Stimulated activated CD8-positive, alpha-beta memory T cell treated with anti-CD3 and anti-CD28 coated beads, Interleukin-7, amount 100 ng/mL, for 4 hours (primary cell): ENCODE measurements at places on chromosomes 2 and 18.
A peak's percentile ranks its signal among the peaks of the same experiment; 100 is the strongest.

DNA sequence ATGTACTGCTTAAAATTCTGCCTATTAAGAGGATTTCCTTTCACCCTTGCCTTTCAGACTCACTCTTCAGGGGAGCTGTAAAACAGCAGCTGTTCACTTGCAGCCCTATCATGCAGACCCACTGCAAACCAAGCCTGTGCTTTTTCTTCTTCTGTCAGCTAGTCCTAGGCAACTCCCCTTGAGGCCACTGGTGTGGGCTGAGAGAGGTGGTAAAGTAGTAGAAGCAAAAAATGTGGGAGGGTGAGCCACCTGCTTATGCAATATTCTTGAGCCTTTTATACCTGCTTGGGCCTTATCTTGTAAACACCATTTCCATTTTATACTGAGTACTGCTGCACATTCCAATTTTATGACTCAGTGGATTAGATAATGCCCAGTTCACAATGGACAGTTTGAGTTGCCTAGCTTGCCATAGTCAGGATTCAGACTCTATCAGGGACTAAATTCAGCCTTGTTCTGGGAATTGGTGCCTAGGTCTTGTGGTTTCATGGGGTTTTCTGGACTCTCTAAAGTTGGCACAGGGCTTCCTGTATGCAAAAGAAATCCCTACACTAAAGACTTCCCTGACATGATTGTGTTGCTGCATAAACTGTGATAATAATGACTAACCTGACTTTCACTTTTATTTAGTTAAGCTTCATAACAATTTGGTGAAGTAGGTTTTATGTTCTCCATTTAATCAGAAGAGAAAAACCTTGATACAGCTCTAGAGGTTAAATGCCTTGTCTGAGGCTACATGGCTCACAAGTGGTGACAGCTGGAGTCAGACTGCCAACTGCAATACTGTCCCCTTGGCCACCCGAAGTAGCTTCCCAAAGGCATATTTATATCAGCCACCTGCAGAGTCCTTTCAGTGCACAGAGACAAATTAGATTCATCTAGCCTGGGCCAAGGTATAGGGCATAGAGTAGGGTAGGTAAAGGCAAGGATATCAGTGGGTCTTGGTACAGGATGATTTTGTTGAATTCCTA, 47.4 kb upstream of the KDM3A start:
- DNase-seq = no peak

GRCh38 chr2:20961858-20962257, 82.0 kb downstream of the APOB start:
- no peak for DNase-seq

DNA sequence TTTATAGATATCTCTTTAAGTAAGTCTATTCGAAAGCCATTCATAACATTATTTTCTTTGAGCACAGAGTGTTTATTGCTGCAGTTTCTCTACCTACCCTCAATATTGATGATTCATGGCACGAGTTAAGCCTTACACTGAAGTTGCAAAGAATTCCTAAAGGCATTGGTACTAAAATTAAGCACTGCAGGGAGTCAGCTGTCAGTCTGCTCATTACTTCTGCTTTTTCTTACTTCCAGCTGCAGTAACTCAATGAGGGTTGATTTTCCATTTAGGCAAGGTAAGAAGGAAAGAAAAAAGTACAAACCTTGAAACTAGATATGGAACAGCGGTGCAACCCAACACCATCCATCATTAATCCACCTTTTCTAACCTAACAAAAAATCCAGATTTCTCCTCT, 65.2 kb downstream of the RNF152 start:
- no peak for DNase-seq

DNA sequence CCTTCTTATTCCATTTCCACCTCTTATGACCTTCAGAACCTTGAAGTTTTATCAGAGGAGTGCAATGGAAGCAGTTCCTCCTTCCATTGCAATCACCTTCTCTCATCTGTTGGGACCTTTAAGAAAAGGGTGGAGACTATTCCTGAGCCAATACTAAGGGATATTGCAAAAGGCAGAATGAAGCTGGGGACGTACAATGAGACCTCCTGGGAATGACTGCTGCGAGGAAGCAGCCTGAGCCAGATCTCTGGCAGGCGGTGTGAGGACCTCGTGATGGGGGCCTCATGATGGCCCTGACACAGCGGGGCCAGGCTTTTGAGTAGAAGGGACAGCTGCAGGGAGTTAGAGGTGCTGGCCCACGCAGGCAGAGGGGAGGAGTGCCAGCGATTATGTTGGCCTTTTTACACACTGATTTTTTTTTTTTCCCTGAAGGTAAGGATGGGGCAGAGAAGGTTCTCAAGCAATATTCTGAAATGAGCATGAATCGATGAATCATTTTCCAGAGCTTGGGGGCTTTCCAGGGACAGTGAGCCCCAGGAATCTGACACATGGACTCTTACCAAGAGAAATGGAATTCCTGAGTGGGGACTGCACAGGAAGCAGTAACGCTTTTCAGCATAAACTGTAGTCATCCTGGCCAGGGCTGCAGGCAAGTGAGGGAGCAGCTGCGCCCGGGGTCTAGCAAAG, 40.0 kb upstream of the LAPTM4A start:
- DNase-seq = no peak

GRCh38 chr2:172655091-172655837, 80.4 kb upstream of the RAPGEF4 start:
- no peak for DNase-seq

GRCh38 chr2:202025816-202026215, 7.8 kb upstream of the FZD7 start:
- no peak for DNase-seq

DNA sequence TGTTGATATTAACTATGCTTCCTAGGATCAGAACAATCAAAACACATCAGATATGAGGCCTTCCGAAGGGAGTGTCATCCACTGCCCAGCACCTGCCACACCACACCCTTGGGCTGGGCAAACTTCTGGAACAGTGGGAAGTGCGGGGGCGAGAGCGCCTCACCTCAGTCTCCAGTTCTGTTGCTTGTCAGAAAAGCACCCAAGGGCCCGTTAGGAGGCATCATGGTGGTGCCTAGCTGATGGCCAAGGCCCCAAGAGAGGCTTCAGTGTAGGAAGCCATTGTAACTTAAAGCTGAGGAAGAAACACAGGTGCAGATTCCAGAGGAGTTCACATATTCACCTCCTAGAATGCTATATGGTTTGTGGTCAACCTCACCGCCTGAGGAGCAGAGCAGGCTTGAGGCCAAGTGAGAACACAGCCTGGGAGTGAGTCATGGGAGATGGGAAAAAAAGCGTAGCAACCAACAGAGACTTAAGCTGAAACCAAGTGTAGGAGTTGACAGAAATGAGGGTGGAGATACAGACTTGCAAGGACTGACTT, 85.1 kb upstream of the ATL2 start:
- DNase-seq = no peak

GRCh38 chr18:66329716-66330115, 274.2 kb downstream of the CDH19 start:
- DNase-seq = no peak

DNA sequence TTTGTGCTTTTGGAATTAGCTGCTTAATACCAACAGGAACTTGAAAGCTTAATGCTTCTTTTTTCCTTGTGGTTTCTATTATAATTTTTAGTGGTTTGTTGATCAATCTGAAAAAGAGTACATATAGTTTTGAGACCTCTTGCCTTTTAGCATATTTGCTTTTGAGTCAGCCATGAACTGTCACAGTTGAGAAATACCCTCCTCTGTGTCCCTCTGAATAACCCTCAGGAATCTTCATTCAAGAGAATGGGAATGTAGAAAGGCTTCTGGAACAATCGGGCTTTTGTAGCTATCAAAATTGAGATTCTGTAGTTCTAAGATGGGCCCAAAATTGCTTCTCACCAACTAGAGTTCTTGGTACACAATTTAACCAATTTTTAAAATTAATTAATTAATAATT, 451.1 kb upstream of the TRIB2 start:
- no peak for DNase-seq

DNA sequence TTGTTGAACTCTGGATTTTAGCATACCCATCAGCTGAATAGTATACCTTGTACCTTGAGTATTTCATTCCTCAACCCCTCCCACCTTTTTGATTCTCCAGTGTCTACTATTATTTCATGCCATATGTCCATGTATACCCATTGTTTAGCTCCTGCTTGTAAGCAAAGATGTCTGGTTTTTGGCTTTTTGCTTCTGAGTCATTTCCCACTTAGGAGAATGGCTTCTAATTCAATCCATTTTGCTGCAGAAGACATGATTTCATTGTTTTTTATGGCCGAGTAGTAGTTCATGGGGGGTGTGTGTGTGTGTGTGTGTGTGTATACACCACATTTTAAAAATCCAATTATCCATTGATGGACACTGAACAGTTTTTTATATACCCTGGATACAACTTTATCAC, 24.3 kb upstream of the MOCOS start:
- DNase-seq = no peak

GRCh38 chr2:74502720-74503505, 3.5 kb upstream of the LBX2 start:
- peak; percentile 46 for DNase-seq

DNA sequence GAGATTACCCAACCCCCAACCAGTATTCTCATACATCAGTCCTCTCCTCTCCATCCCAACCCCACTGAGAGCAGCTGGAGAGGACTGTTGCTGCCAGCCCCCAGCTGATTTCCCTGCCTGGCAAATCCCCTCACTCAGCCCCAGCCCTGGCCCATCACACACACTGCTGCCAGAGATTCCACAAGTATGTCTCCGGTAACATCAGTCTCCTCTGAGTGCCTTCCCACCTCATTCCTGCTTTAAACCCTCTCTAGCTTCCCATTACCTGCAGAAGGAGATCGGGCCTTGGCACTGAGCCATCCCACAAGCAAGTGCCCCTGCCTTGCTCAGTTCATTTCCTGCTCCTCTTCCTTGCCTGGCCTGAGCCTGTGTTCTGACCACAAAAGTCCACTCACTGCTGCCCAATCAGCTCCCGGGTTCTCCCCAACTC, 50.6 kb upstream of the ZFP36L2 start:
- no peak for DNase-seq

DNA sequence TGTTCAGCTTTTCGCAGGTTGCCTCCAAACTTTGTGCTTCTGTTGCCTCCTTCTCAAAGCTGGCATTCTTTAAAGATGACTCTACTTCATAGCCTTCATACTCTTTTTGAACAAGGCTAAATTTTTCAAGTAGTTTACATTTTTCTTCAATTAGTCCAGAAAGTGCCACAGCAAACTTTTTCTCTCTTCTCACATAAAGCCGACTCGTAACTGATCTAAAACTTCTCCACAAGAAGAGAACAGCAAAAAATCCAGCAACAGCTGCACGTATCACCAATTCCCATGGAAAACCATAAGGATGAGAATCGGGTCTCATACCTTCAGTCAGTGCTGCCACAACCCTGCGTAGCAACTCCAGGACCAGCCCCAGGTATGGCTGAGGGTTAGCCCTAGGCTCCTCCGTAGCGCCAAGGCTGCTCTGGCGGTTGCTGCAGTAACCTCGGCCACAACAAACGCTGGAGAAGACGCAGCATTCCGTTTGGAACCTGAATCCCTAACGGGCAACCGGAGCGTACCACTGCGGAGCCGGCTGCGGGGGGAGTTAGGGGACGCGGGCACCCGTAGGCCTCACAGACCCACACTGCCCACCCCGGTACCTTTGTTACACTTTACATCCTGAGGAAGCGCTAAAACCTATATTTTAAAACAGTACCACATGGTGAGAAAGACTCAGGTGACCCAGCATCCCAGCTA, at the start of gene CTAGE1:
TSS of gene CTAGE1 (minus strand) at position 420 of the 693 bp plus-strand sequence. CDS start at position 316, 104 bp downstream.
- DNase-seq = no peak

DNA sequence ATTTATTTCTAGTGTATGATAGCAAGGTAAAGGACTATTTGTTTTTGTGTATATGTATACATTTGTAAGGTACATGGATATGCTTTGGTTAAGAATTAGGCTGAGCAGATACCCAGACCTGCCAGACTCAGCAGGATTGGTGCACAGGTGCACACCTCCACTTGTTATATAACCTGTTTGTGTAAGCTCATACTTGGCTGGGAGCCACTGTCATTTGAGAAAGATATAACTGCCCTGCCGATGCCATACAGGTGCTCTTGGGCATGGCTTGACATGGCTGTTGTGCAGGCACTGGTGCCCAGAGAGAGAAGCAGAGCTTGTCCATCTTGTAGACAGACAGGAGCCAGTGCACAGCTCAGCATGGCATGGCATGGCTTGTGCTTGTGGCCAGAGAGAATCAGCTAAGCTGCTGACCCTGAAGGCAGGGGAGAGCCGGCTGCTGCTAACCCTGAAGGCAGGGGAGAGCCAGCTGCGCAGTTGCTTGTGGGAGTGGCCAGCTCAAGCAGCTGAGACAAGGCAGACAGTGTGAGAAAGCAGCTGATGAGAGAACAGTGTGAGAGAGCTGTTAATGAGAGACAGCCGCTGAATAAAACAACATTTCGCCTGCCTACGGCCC, 136.5 kb downstream of the RNF144A start:
- no peak for DNase-seq

- DNase-seq = no peak
These were observed 24.9 kb upstream of the LRRTM1 start for GRCh38 chr2:80329491-80329890.

DNA sequence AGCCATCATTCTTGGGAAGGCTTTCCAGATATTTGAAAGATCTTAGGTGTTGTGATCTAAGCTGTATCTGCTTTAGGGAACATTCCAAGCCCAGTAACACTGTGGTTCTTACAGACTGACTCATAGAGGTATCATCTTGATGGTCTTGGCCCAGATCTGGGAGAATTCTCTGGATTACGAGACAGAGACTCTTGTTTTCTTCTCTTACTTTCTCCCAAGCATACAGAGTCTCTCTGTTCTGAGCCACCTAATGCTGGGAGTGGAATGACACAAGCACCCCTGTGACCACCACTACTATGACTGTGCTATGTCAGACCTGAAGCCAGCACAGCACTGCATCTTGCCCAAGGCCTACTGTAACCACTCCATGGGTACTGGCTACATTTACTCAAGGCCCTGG, 81.0 kb upstream of the EPAS1 start:
- no peak for DNase-seq

DNA sequence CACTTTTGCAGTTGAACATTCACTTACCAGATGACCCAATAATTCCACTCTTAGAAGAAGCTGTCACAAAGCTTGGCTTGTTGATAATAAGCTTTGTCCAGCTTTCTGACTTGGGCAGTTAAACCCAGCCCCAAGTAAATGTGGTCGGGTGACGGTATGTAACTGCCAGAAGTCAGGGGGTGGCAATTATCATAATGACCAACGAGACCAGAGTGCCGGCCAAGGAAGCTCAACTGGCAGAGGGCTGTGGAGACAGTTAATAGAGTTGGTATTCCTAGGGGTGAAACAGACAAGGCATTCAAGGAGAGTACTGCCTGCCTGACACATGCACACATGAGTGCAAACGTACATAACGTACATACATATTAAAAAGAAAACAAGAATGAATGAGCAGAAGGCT, 116.7 kb downstream of the EIPR1 start:
- DNase-seq = no peak

DNA sequence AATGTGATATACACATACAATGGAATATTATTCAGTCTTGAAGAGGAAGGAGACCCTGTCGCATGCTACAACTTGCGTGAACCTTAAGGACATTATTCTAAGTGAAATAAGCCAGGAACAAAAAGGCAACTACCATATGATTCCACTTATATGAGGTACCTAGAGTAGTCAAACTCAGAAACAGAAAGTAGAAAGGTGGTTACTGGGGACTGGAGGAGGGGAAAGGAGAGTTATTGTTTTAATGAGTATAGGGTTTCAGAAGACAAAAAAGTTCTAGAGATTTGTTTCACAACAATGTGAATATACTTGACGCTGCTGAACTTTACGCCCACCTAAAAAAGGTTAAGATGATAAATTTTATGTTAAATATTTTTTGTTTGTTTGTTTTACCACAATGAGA, 47.0 kb downstream of the CXCR4 start:
- no peak for DNase-seq

- no peak for DNase-seq
These were observed 186.4 kb downstream of the EPHA4 start for GRCh38 chr2:221385716-221386115.

GRCh38 chr2:97664636-97664970, 759 bp upstream of the ACTR1B start:
- DNase-seq = no peak
